ENCODE measurements at places on chromosomes 7 and 10. TPM values are rescaled to one million over a fixed set of nuclear protein-coding genes. Genes with fewer than 3 reads are reported as not detected.

The ADAMTS14 gene
- 4.0 TPM for total RNA-seq

The H2BK1 gene
- not detected for total RNA-seq

The ASB10 gene
- not detected for total RNA-seq

The IFIT1B gene
- total RNA-seq = not detected

The ZNF467 gene
- total RNA-seq = 0.22 TPM

The CCDC126 gene
- total RNA-seq = 5.8 TPM

The IGFBP1 gene
- total RNA-seq = 0.11 TPM

The NEUROG3 gene
- not detected for total RNA-seq

Measured in uterine smooth muscle cell (primary cell).